ENCODE measurements at places on chromosomes 6 and 20. TPM values are rescaled to one million over a fixed set of nuclear protein-coding genes. Genes with fewer than 3 reads are reported as not detected.

GRCh38 chr6:72081871-72082270 is 195.5 kb downstream of the RIMS1 start:
- DNase-seq = no peak
- no peaks in the 10 kb centered on the region for H3K27me3 ChIP-seq
- H3K27ac ChIP-seq = no peak overlapping the region
- H3K4me3 ChIP-seq = no peak overlapping the region
- no peaks in the 10 kb centered on the region for H3K4me1 ChIP-seq

DNA sequence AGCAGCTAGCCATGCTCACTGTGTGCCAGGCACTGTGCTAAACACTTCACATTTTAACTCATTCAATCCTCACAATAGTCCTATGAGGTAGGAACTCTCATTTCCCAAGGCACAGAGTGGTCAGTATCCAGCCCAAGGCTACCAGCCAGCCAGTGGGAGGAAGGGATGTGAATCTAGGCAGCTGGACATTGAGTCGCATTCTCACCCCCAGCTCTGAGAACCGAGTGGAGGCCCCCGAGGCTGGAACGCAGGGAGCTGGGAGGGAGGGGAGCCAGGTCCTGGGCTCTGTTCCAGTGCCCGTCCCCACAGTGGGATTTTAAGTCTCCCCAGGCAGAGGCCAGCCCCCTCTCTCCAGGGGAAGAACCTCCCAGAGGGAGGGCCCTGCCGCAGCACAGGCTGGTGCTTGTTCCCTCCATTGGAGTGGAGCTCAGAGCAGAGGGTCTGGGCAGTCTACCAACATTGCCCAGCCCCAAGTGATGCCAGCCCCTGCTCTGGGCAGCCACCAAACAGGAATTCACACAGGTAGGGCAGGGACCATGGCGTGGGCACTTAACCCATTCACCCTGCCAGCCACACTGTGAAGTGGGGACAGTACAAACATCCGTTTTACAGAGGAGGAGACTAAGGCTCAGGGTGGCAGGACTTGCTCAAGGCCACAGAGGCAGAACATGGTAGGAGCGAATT is 131.3 kb downstream of the CEBPB start:
- H3K36me3 ChIP-seq = no peaks in the 10 kb centered on the region
- no peak overlapping the region for H3K27ac ChIP-seq
- H3K27me3 ChIP-seq = no peaks in the 10 kb centered on the region
- H3K4me1 ChIP-seq = no peaks in the 10 kb centered on the region

- no peaks in the 10 kb centered on the region for H3K4me1 ChIP-seq
- no peak overlapping the region for H3K27ac ChIP-seq
- no peak for DNase-seq
- H3K36me3 ChIP-seq = no peaks in the 10 kb centered on the region
- no peaks in the 10 kb centered on the region for H3K27me3 ChIP-seq
- no peak overlapping the region for H3K4me3 ChIP-seq
Measured at GRCh38 chr6:94735270-94735669, 842.1 kb upstream of the MANEA start.

- H3K27ac ChIP-seq = no peak overlapping the region
- no peaks in the 10 kb centered on the region for H3K4me1 ChIP-seq
- no peak for DNase-seq
Measured at GRCh38 chr20:9909167-9909566, 70.3 kb upstream of the PAK5 start.

- DNase-seq = no peak
- H3K36me3 ChIP-seq = no peaks in the 10 kb centered on the region
- no peak overlapping the region for H3K27ac ChIP-seq
- H3K27me3 ChIP-seq = no peaks in the 10 kb centered on the region
Measured at GRCh38 chr6:2102966-2103365, 142.4 kb downstream of the GMDS start.

DNA sequence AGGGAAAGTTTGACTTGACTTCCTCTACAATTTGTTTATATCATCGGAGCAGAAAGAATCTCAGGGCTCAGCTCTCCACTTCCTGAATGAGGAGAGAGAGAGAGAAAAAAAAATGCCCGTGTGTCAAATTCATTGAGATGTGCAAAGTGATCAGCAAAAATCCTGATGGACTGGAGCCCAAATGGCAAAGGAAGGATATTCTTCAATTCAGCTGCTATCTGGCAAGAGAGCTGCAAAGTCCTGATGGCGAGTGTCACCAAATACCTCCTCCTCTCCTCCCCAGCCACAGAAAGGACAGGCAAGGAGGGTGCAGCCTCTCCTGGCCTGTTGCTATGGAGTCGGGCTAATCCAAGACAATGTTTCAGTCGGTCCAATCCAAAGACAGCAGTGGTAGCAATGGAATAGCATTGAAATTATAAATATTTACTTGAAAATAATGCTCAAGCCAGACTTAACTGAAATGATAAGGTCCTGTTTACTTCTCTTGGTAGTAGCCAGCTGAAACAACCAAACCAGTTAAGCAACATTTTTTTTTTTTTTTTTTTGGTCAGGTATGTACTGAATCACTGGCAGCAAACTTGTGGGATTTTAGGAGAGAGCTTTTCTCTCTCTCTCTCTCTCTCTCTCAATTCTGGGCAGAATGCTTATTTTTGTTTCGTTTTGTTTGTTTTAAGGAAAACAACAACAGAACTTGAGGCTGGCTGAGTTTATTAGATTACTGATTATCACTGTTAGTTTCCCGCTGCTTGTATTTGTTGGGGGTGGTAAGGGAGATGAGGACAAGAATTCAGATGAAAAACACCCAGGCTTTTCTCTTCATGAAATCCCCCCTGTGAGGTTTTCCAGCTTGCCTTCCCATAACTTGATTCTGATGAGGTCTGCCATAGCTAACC is 204.2 kb downstream of the BCAS1 start:
- H3K4me3 ChIP-seq = no peak overlapping the region
- no peaks in the 10 kb centered on the region for H3K36me3 ChIP-seq
- H3K4me1 ChIP-seq = peaks cover 15% of the 10 kb centered on the region
- DNase-seq = peak; percentile 50
- peak overlapping the region; percentile 55 for H3K27ac ChIP-seq

GRCh38 chr20:24694727-24695528 is 225.5 kb downstream of the SYNDIG1 start:
- no peak for DNase-seq
- no peak overlapping the region for H3K27ac ChIP-seq
- H3K4me1 ChIP-seq = no peaks in the 10 kb centered on the region
- H3K27me3 ChIP-seq = no peaks in the 10 kb centered on the region
- H3K36me3 ChIP-seq = no peaks in the 10 kb centered on the region

DNA sequence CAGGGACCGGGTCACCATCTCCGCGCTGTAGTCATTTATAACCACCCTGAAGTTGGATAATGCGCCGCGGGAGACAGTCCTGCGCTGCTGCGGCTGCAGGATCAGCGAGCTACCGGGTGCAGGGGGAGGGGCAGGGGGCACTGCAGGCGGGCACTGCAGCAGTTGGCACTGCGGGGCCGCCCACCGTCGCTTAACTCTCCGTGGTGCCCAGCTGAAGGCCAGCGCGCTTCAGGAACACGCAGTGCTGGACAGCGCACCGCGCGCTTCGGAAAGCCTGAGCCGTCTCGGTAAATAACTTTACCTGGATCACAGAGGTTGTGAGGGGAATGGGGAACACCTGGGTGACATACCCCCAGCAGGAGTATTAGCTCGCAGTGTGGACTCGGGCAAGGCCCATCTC is 12.4 kb upstream of the LRFN2 start:
- DNase-seq = no peak
- H3K4me3 ChIP-seq = no peak overlapping the region
- H3K36me3 ChIP-seq = no peaks in the 10 kb centered on the region
- no peak overlapping the region for H3K27ac ChIP-seq
- no peaks in the 10 kb centered on the region for H3K4me1 ChIP-seq

- DNase-seq = no peak
- H3K4me3 ChIP-seq = no peak overlapping the region
- H3K27ac ChIP-seq = no peak overlapping the region
Measured at GRCh38 chr6:124190256-124190655, 386.6 kb downstream of the NKAIN2 start.

PRICKLE4 gene
- not detected for total RNA-seq

CASS4 gene
- total RNA-seq = 13.8 TPM

THBS2 gene
- total RNA-seq = not detected

All from natural killer cell (primary cell).